ENCODE measurements at places on chromosomes 12 and 14. TPM values are rescaled to one million over a fixed set of nuclear protein-coding genes. Genes with fewer than 3 reads are reported as not detected.

- peak; percentile 41 for DNase-seq
These were observed 93.5 kb downstream of the PLEKHA5 start for GRCh38 chr12:19223018-19223417.

- DNase-seq: no peak
These were observed 325.1 kb downstream of the AEBP2 start for GRCh38 chr12:19764408-19764807.

- no peak for DNase-seq
These were observed 53.6 kb upstream of the TRAF3 start for GRCh38 chr14:102723650-102724049.

DNA sequence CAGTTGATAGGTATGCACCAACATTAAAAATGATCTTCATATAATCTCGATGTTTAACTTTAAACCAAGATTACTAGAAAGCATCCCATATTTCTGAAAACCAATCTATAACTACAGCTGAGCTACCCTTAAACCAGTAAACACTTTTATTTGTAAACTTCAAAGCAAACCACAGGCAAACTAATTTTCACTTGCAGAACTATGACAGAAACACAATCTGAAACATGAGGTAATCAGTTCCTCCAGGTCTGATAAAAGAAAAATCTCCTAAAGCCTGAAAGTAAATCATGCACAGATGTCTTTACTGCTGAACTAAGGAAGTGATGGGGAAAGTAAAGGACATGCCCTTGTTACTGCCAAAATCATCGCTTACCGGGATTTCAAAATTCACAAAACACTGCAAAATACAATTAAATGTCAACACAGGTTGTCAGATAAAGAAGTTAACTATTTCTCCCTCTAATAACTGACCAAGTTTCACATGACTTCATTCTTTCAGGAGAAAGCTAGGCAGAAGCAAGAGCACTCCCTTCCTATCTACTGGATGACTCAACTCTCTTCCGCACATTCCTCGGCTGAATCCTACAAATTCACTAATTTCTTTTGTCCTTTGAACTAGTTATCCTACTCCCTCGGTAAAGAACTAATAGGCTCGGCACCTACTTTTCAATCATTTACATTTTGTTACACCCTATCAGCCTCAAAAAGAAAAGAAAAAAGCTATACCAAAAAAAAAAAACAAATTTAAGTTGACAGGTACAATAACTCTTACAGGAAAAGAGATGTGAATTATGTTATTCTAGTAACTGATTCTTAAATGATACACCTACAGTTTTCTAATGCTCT, 1.4 kb downstream of the EEA1 start:
- DNase-seq: peak; percentile 46

Gene OR9K2
- not detected for polyA plus RNA-seq

Gene PROX2
- polyA plus RNA-seq: not detected

Gene GPR132
- polyA plus RNA-seq: 0.18 TPM

Gene SLC15A4
- 21.6 TPM for polyA plus RNA-seq

Gene PABPN1
- 157 TPM for polyA plus RNA-seq

Gene TMEM179
- polyA plus RNA-seq: 0.63 TPM

Data from A549 (cell line).